Dermis lymphatic vessel endothelial cell (primary cell): ENCODE measurements at places on chromosomes 11 and 22. TPM values are rescaled to one million over a fixed set of nuclear protein-coding genes. Genes with fewer than 3 reads are reported as not detected.

The CHRDL2 gene
- 0.77 and 1.7 TPM in 2 replicates for total RNA-seq

The OR52I2 gene
- total RNA-seq = not detected in 2 replicates

The RBM7 gene
- 64.7 and 68.2 TPM in 2 replicates for total RNA-seq

The CECR2 gene
- under 0.01 TPM in 1 of 2 replicates, not detected in the other for total RNA-seq

The YDJC gene
- 10.1 and 10.2 TPM in 2 replicates for total RNA-seq

The C11orf91 gene
- total RNA-seq = 0.09 and 0.11 TPM in 2 replicates

The CDC42EP2 gene
- 7.3 and 8.2 TPM in 2 replicates for total RNA-seq

The PGR gene
- total RNA-seq = under 0.01 TPM in 1 of 2 replicates, not detected in the other

The TSSK2 gene
- total RNA-seq = not detected in 2 replicates

The CHRM1 gene
- not detected in 2 replicates for total RNA-seq

The THY1 gene
- total RNA-seq = 1.5 and 3.7 TPM in 2 replicates
